Renal cortex interstitium (tissue), 15 donors: ENCODE measurements at places on chromosomes 7 and 10.

GRCh38 chr10:35463878-35464277, 127.6 kb downstream of the CCNY start:
- DNase-seq: no peak

DNA sequence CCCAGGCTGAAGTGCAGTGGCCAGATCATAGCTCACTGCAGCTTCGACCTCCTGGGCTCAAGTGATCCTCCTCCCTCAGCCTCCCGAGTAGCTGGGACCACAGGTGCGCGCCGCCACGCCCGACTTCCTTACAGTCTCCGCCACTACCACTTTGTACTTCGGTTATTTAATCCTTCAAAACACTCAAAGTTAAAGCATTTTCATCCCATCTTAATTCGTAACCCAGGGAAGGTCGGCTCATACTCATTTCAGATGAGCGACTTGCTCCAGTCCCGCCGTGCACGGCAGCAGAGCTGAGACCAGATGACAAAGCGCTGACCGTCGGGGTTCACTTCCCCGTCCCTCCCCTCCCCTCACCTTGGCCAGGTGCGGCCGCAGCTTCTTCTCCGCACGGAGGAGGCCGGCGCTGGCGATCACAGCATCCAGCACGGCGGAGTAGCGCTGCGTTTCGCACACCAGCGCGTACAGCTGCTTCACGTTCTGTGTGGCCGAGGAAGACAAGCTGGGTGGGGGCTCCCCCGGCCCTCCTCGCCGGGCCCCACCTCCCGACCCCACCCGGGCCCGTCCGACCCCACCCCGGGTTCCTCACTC, 457 bp downstream of the NSUN5 start:
- no peak for DNase-seq

DNA sequence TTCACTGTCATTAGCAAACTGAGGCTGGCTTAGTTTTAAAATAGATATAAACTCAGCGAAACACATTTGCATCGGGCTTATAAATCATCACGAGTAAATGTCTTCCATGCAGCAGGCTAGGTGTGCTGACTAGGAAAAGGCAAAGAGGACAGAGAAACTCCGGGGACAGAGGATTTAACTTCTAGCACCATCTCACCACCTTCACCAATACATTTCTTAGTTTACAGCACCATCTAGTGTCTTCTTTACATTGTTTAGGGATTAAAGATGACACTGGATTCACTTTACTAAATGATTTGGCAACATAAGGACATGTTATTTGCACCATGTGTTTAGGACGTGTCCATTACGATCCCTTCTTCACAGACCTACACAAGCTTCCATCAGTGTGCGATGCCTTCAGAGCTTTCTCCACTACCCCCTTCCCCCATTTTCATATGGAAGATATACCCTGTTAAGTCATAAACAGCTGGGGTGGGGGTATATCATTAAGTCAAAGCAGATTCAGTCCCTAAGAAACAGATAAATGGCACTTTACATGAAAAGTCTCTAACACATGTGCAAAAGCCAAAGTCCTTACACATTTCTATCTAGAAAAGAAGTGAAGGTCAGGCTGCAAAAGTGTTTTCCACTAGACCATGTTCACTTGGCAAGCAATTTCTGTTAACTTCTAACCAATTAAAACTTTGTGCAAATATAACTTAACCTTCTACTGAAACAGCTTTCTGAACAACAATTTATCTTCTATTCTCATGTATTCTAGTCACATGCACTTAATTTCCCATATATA, 103.3 kb downstream of the GRB10 start:
- DNase-seq: peak; percentile 32

- peak; percentile 13 for DNase-seq
These were observed 30.5 kb downstream of the GNAT3 start for GRCh38 chr7:80481196-80481884.

- DNase-seq: no peak
These were observed 78.8 kb downstream of the HIF1AN start for GRCh38 chr10:100614429-100615095.

DNA sequence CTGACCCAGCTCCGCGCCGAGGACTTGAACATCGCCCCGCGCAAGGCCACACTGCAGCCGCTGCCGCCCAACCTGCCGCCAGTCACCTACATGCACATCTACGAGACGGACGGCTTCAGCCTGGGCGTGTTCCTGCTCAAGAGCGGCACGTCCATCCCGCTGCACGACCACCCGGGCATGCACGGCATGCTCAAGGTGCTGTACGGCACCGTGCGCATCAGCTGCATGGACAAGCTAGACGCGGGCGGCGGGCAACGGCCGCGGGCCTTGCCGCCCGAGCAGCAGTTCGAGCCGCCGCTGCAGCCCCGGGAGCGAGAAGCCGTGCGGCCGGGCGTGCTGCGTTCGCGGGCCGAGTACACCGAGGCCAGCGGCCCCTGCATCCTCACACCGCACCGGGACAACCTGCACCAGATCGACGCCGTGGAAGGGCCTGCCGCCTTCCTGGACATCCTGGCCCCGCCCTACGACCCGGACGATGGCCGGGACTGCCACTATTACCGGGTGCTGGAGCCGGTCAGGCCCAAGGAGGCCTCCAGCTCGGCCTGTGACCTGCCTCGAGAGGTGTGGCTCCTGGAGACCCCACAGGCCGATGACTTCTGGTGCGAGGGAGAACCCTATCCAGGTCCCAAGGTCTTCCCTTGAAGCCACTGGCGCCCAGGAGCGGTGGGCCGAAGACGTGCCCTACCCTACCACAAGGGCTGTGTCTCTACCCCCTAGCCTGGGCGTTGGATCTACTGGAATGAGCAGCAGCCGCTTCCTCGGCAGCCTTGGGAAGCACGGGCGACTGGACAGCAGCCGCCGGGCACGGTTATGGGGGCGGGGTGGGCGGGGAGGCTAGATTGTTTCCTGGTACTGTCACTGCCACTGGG, 945 bp downstream of the ADO start:
- DNase-seq: no peak

DNA sequence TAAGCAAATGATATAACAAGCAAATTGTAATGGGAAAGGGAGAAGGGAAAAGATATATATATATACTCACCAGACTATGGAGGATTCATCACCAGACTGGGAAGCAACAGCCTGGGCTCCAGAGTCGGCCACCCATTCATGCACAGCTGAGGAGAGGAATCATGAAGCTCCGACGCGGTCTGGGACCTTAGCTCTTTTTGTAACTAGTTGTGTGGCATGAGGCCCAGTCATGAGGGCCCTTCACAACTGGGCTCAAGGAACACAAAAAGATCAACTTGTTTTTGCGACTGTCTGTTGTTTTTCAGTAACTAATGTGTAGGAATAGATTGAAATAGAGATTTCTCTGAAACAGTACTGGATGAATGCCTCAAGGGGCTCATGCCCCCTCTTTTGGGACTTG, 911.2 kb downstream of the TYW1 start:
- no peak for DNase-seq

- no peak for DNase-seq
These were observed 14.3 kb downstream of the LCOR start for GRCh38 chr10:96846395-96846794.

DNA sequence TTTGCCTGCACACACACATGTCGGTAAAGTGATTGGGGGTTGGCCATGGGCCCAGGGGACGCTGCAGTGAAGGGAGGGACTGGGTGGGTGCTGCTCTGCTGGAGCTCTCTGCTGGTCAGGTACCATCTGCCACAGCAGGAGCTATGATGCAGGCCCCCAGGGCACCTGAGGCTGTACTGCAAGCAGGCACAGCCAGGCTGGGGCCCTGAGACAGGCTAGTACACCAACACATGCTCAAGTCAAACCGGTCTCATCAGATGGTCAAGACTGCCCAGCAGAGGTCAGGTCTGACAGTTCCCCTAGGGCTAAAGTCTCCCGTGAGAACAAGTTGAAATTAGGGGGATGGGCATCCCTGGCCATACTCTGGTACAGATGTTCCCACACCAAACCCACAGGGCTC, 118.3 kb upstream of the THSD7A start:
- DNase-seq: no peak

DNA sequence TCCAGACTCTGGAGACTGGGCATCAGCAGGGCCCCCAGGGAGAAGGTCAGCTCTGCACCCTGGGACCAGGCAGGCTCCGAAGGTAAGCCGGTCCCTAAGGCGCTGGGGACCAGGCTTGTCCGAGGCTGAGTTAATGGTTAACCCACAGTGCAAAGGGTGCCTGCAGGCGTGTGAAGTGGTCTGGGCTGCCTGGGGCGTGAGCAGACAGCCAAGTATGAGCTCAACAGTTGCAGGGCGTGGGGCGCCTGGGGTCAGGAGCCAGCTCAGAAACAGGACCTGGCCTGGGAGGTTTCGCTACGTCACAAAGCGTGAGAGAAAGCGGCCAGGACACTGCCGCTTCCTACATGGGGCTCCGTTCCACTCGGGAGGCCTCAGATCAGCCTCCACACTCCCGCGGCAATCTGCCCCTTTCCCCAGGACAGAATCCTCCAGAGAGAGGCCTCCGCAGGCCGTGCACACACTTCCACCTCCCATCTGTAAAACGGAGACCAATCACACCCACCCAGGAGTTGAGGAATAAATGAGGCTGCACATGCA, 16.0 kb downstream of the PDGFA start:
- no peak for DNase-seq

- no peak for DNase-seq
These were observed 36.6 kb upstream of the AGR3 start for GRCh38 chr7:16918288-16918895.

DNA sequence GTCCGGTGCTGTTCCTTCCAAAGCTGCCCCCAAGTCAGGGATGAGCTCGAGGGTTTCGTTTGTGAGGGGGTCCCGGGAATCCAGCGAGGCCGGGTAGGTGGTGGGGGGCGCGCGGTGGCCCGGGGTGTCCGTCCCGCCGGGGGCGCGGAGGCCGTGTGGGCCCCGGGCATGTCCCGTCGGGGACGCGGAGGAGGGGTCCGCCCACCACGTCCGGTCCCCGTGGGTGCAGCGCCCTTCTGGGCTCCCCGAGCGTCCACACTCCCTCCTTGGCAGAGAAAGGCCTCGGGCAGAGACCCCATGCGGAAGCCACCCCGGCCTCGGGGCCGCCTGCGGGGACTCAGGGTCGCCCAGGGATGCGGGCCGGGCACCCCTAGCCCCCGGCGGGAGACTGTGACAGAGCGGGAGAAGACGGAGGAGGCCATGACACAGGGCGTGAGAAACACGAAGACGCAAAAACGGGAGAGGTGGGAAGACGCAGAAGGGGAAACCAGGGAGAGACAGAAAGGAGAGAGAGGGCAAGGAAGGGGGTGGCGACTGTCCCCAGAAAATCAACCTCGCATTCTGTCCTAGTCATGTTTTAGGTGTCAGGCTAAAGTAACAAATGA, 640 bp upstream of the ZNF425 start:
- DNase-seq: no peak

- no peak for DNase-seq
These were observed 35.8 kb upstream of the PRKAR1B start for GRCh38 chr7:762885-763284.

DNA sequence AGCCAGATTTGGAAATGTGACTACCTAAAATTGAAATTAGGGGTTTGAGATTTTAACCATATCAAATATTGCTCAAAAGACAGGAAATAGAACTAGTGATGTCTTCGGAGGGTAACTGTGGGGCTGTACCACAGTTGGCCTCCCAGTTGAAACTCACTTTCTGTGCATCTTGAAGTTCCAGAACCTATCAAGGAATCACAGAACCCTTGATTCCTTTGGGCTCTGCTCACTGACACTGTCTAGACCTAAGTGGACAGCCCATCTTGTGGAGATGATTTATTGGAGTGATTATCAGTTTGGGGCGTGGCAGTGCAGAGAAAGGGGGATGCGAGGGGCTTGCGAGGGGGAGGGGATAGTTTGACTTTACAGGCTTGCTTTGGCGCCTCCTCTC, 134.2 kb upstream of the GJD4 start:
- DNase-seq: no peak

- DNase-seq: no peak
These were observed 162.3 kb upstream of the FERD3L start for GRCh38 chr7:19307554-19307953.

GRCh38 chr10:118214776-118215175, 127.3 kb downstream of the FAM204A start:
- no peak for DNase-seq

DNA sequence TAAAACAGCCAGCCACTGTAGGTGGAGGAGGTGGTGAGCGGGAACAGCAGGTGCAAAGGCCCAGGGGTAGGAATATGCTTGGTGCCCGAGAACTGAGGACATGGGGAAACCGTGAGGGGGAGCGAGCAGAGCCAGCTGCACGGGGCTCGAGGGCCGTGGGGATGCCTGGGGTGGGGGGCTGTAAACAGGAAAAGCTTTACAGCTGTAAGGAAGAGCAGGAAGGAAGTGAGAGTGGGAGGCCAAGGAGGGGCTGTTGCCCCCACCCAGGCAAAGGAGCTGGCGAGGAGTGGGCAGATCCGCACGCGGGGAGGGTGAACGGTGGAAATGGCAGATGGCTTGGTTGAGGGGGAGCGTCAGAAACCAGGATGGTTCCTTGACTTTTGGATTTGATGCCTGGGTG, 34.4 kb downstream of the ZMIZ1 start:
- no peak for DNase-seq

GRCh38 chr7:49580761-49581160, 192.7 kb upstream of the VWC2 start:
- DNase-seq: no peak

DNA sequence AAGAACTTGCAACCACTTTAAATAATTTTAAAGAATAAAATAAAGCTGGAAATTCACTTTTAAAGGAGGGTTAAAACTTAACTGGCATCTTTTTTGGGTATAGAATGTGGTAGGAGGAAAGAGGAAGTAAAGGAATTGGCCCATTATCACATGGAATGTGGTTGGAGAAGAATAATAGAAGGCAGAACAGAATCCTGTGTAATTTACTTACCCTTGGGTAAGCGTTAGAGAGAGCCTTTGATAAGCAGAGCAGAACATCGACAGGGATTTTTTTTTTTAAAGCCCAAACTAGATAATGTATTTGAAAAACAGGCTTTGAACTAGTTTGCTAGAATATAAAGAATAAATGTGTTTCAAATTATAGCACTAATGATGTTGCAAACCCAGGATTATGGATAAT, 199.8 kb upstream of the KIAA1217 start:
- DNase-seq: no peak

DNA sequence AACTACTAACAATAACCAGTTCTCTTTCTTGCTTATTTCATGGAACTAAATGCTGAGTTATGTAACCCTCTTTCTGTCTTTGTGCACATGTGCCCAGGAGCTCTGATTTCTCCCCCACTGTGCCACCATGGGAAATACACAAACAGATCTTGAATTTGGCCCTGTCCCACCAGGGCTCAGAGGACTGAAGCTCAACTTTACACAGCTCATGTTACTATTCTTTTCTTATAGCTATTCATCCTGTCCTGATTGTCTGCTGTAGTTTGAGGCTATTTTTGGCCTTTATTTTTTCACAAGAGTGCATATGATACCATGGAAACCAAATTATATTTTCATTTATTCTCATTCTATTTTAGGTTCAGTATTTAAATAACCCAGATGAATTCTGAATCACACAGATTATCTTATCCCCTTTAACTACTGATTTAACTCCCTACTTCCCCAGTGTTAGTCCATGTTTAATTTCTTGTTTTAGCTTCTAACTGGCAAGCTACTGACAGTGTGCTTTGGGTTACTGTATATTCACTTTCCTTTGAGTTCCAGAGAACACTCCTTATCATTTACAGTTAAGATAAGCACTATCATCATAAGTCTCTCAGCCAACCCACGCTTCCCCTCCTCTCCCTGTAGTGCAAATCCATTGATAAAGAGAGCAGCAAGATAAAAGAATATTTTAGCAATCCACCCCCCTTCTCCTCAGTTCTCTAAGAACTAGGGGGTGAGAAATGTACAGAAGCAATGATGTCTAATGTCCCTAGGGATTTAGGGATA, 71.8 kb upstream of the GSDME start:
- DNase-seq: no peak
